HT-29 (cell line): ENCODE measurements at places on chromosomes 4 and X. TPM values are rescaled to one million over a fixed set of nuclear protein-coding genes. Genes with fewer than 3 reads are reported as not detected.

The EFHC2 gene
- 0.21 TPM in 1 of 2 replicates, not detected in the other for total RNA-seq

The HSFX3 gene
- not detected in 2 replicates for total RNA-seq

GRCh38 chrX:1165535-1166196, 46.8 kb downstream of the CRLF2 start:
- DNase-seq, result no peak

The TMSB15A gene
- total RNA-seq, result not detected in 2 replicates

GRCh38 chr4:146638786-146639505, at the start of gene POU4F2:
TSS of gene POU4F2 (plus strand) at chr4:146638893. CDS start at chr4:146639141, 248 bp downstream.
- no peak for DNase-seq

DNA sequence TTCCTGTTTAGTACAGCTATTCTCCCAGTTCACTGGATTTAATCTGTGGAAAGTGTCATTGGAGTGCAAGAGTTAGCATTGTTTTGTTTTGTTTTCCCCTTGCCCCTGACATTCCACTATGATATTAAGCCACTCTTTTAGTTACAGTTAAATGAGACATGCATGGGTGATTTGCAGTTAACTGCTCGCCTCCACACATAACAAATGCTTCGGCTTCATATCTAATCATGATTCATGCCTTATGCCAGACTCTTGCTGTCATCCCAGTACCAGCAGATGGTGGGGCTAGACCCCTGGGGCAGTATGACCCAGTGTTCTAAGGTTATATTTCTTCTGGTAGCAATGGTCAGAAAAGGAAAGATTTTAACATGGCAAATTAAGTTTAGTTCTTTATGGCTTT, 80.1 kb downstream of the RAP1GDS1 start:
- DNase-seq, result no peak

The DCAF12L2 gene
- not detected in 2 replicates for total RNA-seq

The NUP54 gene
- 29.1 and 43.6 TPM in 2 replicates for total RNA-seq

DNA sequence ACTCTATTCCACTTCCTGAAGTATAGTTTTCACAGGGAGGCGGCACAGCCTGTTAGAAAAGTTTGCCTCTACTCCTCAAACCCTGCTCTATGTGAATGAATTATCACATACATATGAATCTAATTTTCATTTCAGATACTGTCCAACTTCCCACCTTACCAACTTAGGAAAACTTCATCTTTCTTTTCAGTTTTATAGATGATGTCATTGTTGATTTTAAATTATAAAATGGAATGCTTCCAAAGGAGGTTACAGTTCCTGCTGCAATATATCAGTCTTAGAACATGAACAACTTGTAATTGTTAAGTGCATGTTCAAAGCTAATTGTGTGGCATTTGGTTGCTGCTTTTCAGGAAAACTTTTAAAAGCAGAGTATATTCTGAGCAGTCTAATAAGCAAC, 92.4 kb downstream of the NEUROG2 start:
- no peak for DNase-seq

- DNase-seq, result no peak
These were observed 39.2 kb downstream of the MAP7D3 start for GRCh38 chrX:136211766-136212556.
